ENCODE measurements at places on chromosomes 1 and 21.

GRCh38 chr1:56977910-56978309 lies 12.1 kb upstream of the C8B start:
- DNase-seq, result no peak

- DNase-seq, result no peak
Observed at GRCh38 chr1:40870135-40870728, 8.1 kb upstream of the CITED4 start.

- peak; percentile 57 for DNase-seq
Observed at GRCh38 chr1:58629031-58629462, 52.0 kb upstream of the TACSTD2 start.

DNA sequence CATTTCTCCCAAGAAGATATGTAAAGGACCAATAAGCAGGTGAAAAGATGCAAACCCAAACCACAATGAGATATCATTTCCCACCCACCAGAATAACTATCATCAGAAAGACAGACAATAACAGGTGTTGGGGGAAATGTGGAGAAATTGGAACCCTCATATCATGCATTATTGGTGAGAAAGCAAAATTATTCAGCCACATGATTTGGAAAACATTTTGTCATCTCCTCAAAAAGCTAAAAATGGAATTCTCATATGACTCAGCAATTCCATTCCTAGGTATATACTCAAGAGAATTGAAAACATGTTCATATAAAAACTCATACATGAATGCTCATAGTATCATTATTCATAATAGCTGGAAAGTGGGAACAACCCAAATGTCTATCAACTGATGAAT lies 25.1 kb upstream of the RNF186 start:
- DNase-seq, result no peak

DNA sequence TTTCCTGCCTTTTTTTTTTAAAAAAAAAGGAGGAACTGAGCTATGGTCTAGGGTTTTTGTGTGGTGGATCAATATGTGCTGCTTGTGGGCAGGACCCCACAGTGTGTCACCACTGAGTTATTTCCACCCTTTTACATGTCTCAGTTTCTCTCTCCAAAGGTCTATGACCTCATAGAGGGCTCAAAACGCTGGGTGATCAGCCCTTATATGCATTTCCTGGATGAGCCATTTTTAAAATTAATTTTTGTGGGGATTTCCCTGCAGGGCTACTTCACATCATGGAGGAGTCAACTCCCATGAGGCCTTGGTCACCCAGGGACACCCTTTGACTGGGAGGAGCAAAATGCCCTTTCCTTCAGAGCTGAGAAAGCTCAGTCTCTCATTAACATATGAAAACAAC lies 20.7 kb upstream of the HAO2 start:
- no peak for DNase-seq

GRCh38 chr21:29335720-29336119 lies 37.0 kb downstream of the BACH1 start:
- DNase-seq, result peak; percentile 56

GRCh38 chr1:89948722-89949345 lies 46.1 kb upstream of the ZNF326 start:
- DNase-seq, result no peak

- DNase-seq, result no peak
Observed at GRCh38 chr1:165941531-165941930, 114.1 kb downstream of the UCK2 start.

GRCh38 chr1:171142416-171143385 lies 42.4 kb upstream of the FMO2 start:
- DNase-seq, result peak; percentile 59

- no peak for DNase-seq
Observed at GRCh38 chr1:30101016-30101415, 622.4 kb downstream of the MATN1 start.

DNA sequence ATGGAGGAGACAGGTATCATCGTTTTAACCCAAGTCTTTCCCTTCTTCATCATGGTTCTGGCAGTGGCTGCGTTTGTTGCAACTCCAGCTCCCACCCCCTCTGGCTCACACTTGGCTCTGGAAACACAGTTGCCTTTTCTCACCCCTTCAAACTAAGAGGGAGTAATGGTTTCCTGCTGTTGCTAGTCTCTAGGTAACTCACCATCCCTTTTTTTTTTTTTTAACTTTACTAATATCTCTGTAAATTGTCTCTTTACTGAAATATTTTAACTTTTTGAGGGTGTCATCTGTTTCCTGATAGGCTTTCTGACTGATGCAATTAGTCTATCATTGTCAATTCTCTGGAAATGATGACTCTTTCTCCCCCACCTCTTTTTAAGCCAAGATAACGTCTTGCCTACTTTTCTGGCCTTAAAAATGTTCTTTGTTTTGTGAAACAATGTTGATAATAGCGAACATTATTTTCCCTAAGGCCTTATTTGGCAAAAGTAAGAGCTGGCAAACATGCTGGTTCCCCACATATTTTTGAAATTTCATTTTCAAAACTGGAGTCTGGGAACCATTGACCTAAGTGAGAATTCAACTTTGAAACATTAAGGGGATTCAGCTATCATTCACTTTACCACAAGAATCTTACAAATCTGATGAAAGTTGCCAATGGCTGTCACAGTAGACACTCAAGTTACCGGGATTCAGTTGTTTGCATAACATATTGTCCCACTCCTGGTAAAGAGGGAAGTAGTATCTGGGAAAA lies 85.3 kb downstream of the LEPR start:
- DNase-seq, result peak; percentile 16

- no peak for DNase-seq
Observed at GRCh38 chr1:247822060-247822459, 1.9 kb downstream of the OR14A16 start.

- DNase-seq, result peak; percentile 48
Observed at GRCh38 chr1:7576946-7577657, 194.0 kb upstream of the VAMP3 start.

GRCh38 chr1:85330711-85331290 lies 54.4 kb upstream of the BCL10 start:
- DNase-seq, result peak; percentile 76

DNA sequence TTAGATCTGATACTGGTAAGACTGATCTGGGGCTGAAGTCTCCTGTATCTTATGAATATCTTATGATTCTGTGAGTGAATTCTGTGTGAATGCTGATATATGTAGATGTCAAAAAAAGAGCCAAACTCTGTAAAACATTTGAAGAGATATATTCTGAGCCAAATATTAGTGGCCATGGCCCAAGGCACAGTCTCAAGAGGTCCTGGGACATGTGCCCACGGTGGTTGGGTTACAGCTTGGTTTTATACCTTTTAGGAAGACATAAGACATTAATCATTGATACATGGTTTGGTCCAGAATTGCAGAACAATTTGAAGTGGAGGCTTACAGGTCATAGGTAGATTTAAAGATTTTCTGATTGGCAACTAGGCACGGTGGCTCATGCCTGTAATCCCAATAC lies 118.3 kb downstream of the KCNK1 start:
- DNase-seq, result no peak

DNA sequence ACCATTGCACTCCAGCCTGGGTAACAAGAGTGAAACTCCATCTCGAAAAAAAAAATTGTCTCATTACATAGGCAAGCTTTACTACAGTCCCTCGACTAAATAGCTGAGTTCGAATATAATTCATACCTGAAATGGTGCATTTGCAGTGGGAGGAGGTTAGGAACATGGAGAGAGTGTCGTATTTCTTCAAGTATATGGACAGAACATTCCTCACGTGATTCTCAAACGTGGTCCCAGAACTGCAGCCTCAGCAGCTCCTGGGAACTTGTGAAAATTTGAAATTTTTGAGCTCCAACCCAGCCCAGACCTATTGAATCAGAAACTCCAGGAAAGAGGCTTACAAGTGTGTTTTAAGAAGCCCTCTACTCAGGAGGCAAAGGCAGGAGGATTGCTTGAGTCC lies 7.2 kb downstream of the CDA start:
- DNase-seq, result no peak

DNA sequence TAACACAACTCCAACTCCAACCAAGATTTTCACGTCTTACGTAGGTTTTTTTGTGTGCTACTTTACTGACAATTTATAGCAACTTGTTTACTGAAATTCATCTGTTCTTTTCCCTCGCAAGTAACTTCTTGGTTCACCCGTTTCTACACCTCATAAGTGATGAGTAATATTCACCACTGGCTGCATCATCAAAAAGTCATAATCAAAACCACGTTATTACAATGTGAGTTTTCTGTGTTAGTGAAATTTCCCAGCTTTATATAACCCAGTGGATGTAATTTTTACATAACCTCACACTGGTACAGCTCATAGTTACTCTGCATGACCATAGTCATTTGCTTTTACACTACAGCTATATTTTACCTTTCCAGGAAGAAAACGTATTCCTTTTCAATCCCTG lies 401.1 kb upstream of the LYPLAL1 start:
- DNase-seq, result peak; percentile 48

GRCh38 chr1:40753142-40753882 lies 30.3 kb upstream of the KCNQ4 start:
- no peak for DNase-seq

DNA sequence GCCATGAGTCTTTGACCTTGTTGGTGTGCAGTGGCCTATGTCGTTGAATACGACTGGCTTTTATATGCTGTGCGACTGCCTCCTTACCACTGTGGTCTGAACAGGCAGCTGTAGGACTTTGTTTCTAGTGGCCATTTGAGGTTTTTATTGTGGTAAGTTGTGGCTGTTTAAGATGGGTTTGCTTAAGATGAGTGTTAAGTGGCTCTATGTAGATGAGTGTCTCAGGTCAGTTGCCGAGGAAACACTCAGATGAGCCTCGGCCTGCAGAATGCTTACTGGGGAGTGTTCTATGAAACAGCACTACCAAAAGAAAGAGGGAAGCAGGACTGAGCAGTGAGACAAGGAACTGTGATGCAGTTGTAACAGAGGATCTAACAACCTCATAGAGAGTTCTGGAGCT lies 14.9 kb upstream of the CD1C start:
- DNase-seq, result no peak

DNA sequence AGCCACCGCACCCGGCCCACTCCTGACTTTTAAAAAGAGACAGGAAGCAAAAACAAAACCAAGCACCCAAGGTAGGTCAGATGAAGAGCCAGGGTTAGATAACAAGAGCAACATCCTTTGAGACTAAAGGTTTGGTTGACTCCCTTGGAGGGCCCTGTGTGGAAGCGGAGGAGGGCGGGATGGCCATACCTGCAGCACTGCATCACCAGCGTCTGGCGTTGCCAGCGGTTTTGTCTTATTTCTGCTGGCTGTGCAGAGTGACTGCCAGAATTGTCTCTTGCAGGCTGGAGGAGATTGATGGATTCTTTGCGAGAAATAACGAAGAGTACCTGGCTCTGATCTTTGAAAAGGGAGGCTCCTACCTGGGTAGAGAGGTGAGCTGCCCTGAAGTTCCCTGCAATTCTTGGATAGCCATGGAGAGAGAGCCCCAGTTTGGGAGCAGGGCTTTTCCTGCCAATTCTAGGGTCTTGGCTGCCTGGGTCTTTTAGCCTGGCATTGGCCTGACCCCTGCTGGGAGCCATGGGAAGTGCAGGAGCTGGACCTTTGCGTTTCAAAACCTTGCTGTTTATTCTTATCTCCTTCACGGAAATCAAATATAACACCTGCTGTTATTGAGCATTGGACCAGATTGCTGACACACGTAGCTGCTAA lies 24.0 kb downstream of the QSOX1 start:
- DNase-seq, result peak; percentile 87

GRCh38 chr1:158002631-158003405 lies 9.4 kb downstream of the KIRREL1 start:
- no peak for DNase-seq

DNA sequence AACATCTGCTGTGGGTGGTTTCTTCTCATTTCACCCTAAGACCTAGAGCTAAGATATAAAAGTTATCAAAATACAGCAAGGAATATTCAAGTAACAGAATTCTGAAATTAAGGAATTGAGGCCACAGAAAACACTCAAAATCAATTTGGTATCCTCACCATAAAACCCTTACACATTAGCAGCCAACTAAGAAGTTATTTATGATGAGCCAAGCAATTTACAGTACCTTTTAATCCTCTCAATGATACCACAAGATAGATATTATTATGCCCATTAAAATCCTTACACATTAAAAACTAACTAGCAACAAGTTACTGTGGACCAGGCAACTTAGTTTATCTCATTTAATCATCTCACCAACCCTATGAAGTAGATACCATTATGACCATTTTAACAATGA lies 81.6 kb downstream of the FAF1 start:
- DNase-seq, result no peak

GRCh38 chr1:175774921-175775320 lies 31.5 kb upstream of the TNR start:
- DNase-seq, result no peak

GRCh38 chr1:31483012-31483946 lies 70.3 kb downstream of the SERINC2 start:
- DNase-seq, result peak; percentile 79

DNA sequence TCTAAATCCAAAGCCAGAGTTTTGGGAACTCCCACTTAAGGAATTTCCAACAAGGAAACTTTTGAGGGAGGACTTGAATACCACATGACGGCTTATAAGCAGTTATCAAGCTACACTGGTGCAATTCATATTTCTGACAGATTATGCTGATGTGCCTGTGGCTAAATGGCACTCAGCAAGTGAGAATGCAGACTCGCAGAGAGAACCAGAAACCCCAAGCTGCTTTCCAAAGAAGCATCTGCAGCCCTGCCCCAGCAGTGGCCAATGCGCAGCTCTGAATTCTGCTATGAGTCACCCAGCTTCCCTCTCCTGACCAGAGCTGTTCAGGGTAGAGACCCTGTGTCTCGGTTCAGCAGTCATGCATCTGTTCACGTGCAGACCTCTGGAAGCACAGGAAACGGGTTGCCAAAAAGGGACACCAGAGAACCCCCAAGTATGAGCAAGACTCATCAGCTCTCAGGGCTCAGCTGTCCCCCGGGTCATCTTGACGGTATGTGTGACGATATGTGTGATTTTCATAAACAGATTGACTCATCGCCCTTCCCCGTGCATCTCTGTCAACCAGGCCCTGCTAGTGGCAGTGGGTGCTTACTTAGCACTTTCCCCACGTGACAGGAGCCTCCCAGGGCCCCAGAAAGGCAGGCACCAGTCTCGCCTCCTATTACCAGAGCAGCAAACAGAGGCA lies 76.3 kb downstream of the ITPKB start:
- DNase-seq, result peak; percentile 88

DNA sequence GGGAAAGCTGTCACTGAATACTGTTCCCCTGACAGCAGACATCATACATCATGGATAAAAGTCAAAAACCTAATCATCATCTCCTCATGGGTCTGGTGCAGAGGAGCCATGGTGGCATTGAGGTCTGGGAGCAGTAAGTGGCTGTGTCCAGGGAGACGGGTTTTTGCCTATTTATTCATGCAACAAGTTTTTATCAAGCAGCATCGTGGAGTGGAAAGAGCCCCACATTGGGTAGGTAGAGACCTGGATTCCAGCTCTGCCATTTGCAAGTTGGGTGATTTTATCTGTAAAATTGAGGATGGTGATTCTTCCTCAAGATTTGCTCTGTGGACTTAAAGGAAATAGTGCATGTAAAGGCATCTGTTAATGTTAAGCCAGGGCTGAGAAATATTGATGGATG lies 4.2 kb downstream of the CACHD1 start:
- no peak for DNase-seq
